ENCODE measurements at places on chromosomes 6 and 20.

- no peak for DNase-seq
Measured at GRCh38 chr6:36499918-36500317, 47.4 kb downstream of the STK38 start.

- no peak for DNase-seq
Measured at GRCh38 chr20:41234041-41234440, 83.5 kb downstream of the ZHX3 start.

- no peak for DNase-seq
Measured at GRCh38 chr6:52620055-52620905, 43.4 kb upstream of the TRAM2 start.

- no peak for DNase-seq
Measured at GRCh38 chr6:97850458-97851212, 567.6 kb upstream of the MMS22L start.

DNA sequence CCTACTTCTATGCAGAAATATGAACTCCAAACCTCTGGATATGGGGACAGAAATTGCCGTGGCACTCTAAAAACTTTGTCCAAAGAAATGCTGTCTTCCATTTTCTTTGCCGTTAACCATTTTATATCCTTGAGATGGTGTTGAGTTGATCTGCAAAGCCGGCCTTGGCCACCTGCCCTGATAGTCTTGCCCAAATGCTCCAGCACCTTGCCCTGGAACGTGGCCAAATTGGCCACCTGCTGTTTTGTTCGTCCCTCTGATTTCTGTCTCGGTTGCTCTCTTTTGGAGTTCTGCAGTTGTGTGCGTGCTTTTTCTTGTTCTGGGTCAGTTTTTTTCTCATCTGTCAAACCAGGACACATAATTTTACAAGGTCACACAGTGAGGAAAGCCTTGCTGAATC, 239.7 kb upstream of the GMDS start:
- no peak for DNase-seq

GRCh38 chr6:3117912-3118352, 579 bp upstream of the BPHL start:
- no peak for DNase-seq
